ENCODE measurements at places on chromosomes 5 and 9.

GRCh38 chr9:17847908-17848307, 269.0 kb downstream of the SH3GL2 start:
- no peak for DNase-seq

DNA sequence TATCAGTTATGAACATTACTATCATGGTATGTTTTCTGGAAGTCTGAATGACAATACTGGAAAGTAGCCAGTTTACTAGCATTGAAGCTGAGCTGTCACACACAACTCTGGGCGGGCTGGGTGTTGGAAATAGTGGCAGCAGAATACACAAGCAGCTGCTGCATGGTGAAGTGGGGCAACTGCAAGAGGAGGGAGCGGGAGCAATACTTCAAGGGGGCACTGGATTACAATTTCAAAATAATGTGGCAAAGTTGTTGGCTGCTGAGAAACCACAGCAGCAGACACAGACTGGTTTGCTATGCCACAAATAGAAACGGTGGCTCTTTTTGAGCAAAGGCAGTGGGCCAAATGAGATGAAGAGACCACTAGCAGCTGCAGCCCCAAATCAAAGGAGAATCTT, 350.2 kb downstream of the KIAA0825 start:
- DNase-seq = no peak

DNA sequence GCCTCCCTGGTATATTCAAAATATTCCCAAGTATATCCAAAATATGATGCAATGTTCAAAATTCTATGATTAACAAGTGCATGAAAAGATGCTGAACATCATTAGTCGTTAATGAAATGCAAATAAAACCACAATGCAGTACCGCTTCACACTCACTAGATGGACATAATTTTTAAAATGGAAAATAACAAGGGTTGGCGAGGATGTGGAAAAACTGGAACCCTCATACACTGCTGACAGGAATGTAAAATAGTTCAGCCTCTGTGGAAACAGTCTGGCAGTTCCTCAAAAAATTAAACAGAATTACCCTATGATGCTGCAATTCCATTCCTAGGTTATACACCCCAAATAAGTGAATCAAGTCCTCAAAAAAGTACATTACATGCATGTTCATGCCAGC, 36.1 kb upstream of the MYOT start:
- DNase-seq = no peak

DNA sequence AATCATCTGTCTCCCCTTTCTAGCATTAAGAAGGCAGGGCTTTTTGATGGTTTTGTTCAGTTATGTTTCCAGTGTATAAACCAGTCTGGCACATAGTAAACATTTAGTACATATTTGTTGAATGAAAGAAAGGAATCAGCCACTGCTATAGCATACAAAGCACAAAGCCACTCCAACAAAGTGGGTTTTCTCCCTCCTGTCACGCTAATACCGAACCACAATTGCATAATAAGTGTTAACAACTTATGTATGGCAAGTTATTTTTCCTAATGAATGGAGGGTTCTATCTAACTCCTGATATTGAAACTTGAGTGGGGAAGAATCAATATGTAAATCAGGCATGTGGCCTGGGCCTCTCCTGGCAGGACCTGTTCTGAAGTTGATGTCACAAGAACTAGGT, 53.9 kb downstream of the PRUNE2 start:
- no peak for DNase-seq

DNA sequence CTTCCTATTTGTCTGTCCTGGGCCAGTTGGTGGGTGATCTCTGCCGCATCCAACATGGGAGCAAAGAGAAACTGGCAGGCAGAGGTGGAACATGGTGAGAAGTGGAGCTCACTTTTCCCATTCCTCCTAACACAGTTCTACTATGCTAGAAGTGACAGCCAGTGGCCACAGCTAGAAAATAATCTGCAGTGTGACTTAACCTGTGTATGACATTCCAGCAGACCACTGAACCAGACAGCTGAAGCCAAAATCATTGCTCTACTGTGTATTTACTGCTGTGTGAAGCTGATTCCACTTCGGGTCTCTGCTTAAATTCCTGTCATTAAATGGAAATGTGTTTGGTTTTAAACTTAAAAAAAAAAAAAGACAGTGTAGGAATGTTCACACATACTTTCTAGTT, 523.0 kb downstream of the MTRR start:
- no peak for DNase-seq

DNA sequence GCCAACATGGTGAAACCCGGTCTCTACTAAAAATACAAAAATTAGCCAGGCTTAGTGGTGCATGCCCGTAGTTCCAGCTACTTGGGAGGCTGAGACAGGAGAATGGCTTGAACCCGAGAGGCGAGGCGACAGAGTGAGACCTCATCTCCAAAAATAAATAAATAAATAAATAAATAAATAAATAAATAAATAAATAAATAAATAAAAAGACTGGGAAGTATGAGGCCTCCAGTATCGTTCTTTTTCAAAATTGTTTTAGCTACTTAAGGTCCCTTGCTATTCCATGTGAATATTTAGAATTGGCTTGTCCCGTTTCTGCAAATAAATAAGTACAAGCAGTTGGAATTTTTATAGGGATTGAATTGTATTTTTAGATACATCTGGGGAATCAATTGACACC, 3.0 kb upstream of the SETX start:
- no peak for DNase-seq

GRCh38 chr5:125835293-125836172, 587.7 kb upstream of the GRAMD2B start:
- DNase-seq = no peak

- DNase-seq = no peak
Observed at GRCh38 chr9:85215416-85215815, 526.3 kb downstream of the AGTPBP1 start.

DNA sequence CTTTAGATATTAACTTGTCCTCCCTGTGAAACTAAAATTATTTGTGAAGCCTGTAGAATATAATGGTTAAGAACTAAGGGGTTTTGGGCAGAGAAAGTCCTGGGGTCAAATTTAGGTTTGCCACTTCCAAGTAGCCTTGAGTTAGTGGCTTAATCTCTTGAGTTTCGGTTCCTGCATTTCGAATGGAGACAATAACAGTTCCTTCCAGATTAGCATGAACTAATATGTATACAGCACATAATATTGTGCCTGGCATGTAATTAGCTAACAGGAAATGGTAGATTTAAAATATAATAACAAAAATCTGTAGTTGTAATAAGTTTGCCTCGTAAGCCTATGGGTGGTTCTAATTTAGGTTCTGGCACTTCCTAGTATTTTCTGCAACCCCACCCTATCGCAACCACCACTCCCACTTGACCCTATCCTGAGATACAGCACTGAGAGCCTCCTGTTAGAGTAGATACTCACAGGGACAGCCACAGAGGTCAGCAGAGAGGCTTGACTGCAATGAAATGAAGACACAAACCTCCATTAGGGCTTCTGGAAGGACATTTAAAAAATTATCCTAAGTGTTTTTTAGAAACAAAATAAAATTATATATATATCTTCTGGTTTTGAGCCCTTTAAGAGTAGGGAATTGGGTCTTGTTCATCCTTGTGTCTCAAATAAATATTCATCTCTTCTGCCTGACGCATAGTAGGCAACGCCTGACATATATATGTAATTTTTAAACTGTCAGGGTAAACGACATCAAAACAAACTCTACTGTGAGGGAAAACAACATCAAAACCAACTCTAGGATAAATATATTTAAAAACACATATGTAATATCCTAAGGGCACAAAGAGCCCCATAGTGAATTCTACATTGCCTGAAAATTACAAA, 8.5 kb downstream of the SPINK9 start:
- no peak for DNase-seq

DNA sequence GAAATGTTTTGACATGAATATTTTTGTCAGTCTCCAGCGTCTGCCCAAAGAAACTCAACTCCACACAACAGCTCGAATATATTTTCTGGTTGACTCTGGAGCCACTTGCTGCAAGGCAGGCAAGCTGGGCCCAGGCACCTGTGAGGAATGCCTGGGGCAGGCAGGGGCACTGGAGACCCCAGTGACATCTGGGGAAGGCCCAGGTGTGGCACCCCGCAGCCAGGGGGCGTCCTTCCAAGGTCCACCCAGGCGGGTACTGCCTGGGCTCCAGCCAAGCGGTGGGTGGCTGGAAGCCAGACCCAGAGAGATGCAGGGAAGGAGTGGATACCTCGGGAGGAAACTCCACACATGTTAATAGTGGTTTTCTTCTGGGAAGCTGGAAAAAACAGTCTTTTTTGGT, 125.9 kb downstream of the PHF2 start:
- DNase-seq = no peak

- DNase-seq = no peak
Observed at GRCh38 chr9:124217836-124218437, 39.8 kb upstream of the NEK6 start.

- DNase-seq = no peak
Observed at GRCh38 chr5:52825826-52826225, 38.1 kb downstream of the ITGA1 start.

DNA sequence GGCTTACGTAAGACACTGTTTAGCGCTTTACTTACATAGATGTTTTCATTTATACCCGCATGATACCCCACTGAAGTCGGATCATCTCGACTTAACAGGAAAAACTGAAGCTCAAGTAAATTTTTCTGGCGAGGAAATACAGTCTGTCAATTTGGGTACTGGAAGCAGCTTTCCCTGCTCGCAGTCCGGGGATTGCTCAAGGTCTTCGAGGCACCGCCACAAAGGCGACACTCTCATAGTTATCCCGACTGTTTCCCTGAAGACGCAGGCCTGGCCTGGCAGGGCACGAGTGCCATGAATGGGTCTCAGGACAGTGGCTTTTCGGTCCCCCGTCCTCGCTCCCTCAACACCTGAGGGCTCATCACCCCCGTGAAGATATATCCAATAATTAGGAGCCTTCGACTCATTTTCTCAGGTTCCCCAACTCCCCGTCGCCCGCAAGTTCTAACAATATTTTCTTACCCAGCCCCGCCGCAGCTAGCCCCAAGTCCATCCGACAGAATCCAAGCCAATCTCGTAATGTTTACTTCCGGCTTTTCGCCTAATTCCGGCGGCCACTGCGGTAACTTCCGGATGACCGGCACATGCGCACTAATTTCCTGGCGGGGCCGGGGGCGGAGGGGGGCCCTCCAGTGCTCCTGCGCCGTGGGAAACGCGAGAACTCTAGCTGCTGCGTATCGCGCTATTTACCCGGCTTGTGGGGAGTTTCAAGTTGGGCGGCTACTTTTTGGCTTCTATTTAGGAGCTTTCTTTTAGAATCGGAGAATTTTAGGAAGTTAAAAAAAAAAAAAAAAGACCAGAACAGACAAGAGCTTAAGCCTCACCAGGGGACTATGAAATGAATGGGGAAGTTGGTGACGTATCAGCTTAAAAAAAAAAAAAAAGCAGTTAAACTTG, at the start of gene SLU7:
Gene SLU7, minus strand, starts transcription at position 521 of the 897 bp plus-strand sequence. CDS start 3,787 bp downstream, outside the sequence.
- peak; percentile 34 for DNase-seq

DNA sequence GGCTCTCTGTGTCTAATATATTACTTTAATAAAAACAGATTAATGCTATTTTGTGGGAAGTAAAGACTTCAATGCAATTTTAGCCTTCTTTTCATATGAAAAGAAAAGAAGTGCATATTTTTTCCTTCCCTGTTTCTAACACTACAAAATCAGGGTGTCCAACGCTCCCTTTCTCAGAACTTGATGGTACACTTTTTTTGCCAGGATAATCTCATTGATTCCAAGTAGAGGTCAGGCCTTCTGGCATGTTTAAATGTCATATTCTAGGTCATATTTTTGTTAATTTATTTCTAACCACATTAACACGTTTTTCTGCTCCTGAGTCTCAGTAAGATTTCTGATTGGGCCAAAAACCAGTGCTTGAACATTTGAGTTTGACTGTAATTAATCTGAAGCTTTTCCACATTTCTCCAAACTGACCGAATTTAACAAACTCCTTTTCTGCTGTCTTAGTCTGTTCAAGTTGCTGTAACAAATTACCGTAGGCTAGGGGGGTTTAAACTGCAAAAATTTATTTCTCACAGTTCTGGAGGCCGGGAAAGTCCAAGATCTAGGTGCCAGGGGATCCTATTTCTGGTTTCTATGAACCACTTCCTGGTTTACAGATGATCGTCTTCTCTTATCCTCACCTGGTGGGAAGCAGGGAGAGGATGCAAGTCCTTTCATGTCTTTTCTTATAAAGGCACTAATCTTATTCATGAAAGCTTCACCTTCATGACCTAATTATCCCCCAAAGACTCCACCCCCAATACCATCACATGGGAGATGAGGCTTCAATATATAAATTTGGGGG, 63.2 kb upstream of the ELL2 start:
- no peak for DNase-seq

GRCh38 chr9:86242071-86242470, 17.4 kb downstream of the C9orf153 start:
- DNase-seq = no peak
